ENCODE measurements at places on chromosomes 1 and 21.

DNA sequence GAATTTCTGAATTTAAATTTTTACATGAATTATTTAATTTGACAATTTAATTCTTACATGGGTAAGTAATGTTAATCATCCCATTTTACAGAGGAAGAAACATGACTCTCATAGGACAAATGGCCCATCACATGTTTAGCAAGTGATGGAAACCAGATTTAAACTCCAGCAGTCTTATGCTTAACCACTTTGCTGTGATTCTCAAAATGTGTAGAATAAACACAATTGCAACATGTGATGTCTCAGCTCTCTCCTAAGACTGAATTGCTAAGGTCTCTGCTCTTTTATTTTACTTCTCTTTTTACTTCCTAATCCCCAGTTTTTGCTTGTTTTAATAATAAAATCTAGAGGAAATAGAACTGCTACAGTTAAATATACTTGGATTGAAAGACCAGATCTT, 42.8 kb downstream of the HS2ST1 start:
- DNase-seq = no peak

GRCh38 chr1:66982561-66983260, 57.9 kb downstream of the MIER1 start:
- DNase-seq = no peak

DNA sequence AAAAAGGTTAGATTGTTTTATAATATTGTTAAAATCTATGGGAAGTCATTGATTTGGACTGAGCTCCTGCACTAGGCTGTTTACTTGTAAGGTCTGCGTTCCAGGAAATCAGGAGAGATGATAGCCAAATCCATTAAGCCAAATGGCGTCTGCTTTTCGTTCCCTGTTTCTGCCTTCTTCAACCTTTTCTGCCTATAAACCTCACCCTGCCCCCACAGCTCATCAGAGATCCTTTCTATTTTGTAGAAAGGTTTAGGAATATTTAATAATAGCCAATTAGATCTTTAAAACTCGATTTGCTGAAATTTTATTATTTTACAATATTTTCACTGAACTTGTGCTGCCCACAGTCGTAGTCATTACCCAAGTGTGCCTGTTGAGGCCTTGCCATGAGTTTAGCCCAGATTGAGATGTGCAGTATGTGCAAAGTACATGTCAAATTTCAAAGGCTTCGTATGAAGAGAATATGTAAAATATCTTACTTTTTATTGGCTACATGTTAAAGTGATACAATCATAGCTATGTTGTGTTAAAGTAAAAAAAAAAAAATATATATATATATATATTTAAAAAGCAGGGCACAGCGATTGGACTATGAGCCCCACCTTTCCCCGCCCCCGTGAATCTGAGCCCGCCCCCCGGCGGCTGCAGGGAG, 444 bp upstream of the IARS2 start:
- DNase-seq = no peak

GRCh38 chr1:184867866-184868689, 106.2 kb downstream of the NIBAN1 start:
- no peak for DNase-seq

DNA sequence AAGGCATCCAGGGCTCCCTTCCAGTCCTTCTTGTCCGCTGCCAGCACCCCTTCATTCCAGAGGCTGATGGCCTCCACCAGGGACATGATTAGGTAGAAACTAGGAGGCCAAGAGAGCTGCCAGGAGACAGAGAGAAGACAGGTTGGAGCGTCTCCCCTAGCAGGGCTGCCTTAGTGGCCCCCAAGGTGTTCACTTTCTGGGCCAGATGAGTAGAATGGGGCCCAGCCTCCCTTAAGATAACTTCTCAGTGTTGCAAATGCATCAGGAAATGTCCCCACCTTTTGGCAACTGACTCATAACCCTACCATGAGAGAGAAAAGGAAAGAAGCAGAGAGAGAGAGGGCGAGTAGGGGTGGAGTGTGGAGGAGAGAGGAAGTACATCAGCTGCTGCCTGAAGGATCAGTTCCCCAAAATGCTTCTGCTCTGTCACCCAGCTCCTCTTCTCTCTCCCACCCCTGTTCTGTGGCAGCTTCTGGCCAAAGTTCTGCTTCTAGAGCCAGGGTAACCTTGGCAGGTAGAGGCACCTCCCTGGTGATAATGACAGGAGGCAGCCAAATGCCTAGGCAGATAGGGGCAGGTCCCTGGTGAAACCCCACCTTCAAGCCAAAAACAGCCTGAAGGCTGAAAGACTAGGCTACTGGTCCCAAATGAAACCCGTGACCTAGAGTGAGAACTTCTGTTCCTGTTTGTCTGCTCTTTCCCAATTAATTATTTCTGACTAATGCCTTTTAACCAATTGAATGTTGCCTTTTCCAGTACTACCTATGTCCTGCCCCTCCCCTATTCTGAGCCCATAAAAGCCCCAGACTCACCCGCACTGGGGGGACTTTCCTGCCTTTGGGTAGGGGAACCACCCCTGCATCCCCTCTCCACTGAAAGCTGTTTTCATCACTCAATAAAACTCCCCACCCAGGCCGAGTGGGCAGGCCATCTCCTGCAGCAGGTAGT, at the start of gene NCF2:
NCF2 (minus strand) TSS at position 216 of the 948 bp plus-strand sequence; CDS start at position 86, 130 bp downstream.
- DNase-seq = no peak

DNA sequence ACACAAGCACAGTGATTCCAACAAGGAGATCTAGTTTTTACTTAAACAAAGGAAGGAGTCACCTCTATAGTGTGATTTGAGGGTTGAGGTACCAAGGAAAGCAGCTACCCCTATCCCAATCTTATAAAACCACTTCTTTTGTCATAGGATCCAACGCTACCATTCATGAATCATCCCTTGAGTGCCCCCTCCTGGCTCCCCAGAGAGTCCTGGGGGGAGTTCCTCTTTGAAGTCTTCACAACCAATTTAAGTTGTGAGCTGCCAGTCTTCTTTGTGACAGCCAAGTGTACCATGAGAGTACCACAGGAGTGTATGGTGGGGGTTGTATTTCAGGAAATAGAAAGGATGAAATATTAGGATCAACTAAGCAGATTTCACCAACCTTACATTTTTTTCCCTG, 39.1 kb upstream of the NHLH2 start:
- DNase-seq = no peak
